ENCODE measurements at places on chromosomes 1 and 21.

DNA sequence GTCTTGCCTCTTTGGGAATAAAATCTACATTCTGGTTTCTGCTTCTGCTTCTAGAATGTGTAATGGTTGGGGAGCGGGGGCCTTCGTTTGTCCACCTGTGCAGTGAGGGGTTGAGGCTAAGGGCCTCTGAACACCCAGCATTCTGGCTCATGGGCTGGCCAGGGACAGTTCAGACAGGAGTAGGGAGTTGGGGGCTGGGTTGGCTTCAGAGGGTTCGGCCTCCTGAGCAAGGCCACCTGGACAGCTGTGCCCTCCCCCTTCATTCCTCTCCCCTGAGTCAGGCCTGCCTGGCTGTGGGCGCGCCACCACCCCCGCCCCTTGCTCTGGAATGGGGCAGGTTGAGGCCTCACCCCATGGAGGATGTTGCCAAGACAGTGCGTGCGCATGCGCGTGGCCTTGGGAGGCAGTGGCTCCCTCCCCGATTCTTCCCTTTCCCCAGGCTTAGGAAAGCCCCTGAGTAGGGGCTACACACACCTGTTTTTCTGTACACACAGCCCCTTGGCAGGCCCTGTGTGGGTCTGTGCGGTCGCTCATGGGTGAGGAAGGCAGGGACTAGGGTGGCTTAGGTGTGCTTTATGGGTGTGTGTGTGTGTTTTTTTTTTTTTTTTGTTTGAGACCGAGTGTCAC, 57.0 kb downstream of the YARS1 start:
- DNase-seq, result no peak

- DNase-seq, result no peak
Measured at GRCh38 chr1:164716992-164717703, 158.2 kb downstream of the PBX1 start.

- DNase-seq, result no peak
Measured at GRCh38 chr1:85847356-85847755, 139.1 kb upstream of the ZNHIT6 start.

DNA sequence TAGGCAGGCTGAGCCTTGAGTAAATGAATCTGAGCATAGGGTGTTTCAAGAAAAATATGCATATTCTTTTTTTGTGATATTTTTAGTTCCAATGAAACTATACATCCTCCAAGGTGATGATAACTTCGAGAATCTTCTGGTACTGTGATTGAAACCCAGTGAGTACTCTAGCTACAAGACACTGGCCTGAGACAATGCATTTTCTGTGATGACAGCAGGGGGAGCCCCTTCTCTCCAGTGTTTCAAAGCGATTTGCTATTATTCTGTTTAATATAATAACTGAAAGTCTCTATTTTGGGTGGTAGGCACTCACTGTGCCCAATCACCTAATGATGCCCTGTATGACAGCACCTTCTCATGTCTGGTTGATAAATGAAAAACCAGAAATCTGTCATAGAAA, 12.1 kb downstream of the IRF2BP2 start:
- DNase-seq, result peak; percentile 24

DNA sequence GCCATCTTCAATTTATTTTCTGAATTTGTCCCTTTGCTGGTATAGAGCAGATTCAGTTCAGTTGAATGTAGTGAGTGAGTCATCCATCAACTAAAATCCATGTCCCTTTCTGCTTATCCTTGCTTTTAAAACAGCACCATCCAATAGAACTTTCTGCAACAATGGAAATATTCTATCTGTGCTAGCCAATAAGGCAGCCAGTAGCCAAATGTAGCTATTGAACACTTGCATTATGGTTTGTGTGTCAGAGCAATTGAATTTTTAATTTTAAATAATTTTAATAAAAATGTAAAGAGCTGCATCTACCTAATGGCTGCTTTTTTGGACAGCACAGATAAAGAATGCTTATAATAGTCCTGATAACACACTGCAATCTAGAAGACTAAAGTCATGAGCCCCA, at the start of gene GJA9:
GJA9 (minus strand) TSS at position 101 of the 400 bp plus-strand sequence. CDS start 5,489 bp downstream, outside the sequence.
- DNase-seq, result no peak

- DNase-seq, result no peak
Measured at GRCh38 chr1:221083902-221084301, 204.7 kb downstream of the HLX start.

GRCh38 chr1:224640018-224640417, 23.9 kb downstream of the CNIH3 start:
- DNase-seq, result no peak

DNA sequence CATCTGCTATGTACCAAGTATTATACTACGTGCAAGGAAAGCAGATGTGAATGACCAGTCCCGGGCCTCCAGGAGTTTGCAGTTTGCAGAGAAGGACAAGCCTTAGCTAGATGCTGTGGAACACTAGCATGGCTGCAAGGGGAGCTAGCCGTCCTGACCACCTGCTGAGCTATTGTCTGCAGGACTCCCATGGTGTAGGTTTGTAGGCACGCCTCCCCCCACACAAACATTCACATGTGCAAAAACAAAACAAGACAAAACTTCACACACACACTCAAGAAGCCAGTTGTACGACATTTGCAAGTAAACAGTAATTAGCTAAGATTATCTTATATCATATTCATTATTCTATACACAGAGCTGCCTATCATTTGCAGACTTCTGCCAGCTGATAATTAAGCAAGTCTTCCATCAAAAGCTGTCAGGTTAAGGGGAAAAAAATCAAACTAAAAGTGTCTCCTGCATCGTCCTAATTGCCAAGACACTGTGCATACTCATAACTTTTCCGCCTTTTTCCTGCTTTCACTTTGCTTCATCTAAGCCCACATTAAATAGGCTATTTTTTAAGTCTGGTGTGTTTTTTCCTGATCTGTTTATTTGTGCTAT, 10.7 kb upstream of the HNRNPU start:
- DNase-seq, result peak; percentile 80

GRCh38 chr1:21956720-21957552, 19.8 kb upstream of the HSPG2 start:
- no peak for DNase-seq

DNA sequence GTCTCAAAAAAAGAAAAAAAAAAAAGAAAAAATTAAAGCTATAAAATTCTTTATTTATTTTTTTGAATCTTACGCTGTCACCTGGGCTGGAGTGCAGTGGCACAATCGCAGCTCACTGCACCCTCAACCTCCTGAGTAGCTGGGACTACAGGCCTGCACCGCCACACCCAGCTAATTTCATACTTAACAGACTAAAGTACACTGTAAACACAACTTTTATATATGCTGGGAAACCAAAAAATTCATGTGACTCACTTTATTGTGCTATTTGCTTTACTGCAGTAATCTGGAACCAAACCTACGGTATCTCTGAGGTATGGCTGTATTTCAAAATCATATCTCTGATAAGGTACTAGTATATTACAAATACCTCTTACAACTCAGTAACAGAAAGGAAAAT, 40.3 kb downstream of the HSF2BP start:
- no peak for DNase-seq

- no peak for DNase-seq
Measured at GRCh38 chr1:169724168-169724567, 9.7 kb downstream of the SELE start.

GRCh38 chr1:223609977-223610376, 55.5 kb downstream of the CAPN8 start:
- DNase-seq, result no peak

- no peak for DNase-seq
Measured at GRCh38 chr1:228044961-228045360, 37.5 kb upstream of the ARF1 start.

DNA sequence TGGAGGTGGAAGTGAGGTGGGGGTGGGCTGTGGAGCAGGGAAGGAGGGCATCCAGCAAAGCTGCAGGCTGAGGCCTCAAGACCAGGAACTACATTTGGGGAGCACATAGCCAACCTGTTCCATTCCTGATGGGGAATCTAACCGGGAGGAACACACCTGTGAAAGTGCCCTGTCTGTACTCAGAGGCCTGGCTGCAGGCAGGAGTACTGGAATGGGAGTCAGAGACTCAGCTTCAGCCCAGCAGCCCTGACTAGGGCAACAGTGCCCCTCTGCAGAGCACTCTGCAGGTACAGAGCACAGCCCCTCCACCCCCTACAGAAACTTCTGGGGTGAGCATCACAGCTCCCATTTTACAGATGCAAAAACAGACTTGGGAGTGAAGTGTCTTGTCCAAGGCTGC, 126.4 kb downstream of the DMRTB1 start:
- no peak for DNase-seq

- no peak for DNase-seq
Measured at GRCh38 chr1:44650159-44650831, 24.0 kb downstream of the TMEM53 start.

- no peak for DNase-seq
Measured at GRCh38 chr1:100391675-100392074, 39.4 kb downstream of the CDC14A start.

DNA sequence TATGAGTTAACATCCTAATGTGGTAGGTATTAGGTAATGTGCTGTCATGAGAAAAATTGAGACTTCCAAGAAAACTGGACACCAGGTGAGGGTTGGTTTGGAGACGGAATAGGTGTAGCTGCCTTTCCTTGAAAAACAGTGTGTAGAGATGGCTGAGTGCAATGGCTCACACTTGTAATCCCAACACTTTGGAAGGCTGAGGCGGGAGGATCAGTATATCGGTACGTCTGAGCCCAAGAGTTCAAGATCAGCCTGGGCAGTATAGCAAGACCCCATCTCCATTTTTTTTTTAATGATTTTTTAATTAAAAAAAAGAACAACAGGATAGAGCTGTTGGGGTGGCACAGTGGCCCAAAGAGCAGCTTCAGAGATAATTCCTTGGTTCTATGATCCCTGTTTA, 6.8 kb upstream of the PPP1R8 start:
- no peak for DNase-seq

- no peak for DNase-seq
Measured at GRCh38 chr1:3307359-3307758, 147.1 kb upstream of the ARHGEF16 start.

GRCh38 chr1:43452789-43453441, 816 bp downstream of the HYI start:
- peak; percentile 86 for DNase-seq

DNA sequence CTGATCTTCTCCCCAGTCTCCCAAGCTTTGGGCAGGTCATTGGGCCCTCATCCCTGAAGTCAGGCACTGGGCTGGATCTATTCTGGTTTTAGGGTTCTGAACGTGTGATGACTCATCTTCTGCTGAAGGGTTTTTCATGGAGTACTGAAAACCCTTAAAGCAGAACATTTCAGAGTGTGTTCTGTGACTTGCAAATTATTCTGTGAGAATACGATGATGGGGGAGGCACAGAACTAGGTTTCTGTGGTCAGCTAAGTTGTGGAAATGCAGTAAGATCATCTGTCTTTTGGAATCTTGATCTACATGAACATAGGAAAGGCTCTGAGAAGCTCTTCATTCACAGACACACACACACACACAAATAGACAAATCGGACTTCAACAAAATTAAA, 46.2 kb downstream of the NAV1 start:
- no peak for DNase-seq

DNA sequence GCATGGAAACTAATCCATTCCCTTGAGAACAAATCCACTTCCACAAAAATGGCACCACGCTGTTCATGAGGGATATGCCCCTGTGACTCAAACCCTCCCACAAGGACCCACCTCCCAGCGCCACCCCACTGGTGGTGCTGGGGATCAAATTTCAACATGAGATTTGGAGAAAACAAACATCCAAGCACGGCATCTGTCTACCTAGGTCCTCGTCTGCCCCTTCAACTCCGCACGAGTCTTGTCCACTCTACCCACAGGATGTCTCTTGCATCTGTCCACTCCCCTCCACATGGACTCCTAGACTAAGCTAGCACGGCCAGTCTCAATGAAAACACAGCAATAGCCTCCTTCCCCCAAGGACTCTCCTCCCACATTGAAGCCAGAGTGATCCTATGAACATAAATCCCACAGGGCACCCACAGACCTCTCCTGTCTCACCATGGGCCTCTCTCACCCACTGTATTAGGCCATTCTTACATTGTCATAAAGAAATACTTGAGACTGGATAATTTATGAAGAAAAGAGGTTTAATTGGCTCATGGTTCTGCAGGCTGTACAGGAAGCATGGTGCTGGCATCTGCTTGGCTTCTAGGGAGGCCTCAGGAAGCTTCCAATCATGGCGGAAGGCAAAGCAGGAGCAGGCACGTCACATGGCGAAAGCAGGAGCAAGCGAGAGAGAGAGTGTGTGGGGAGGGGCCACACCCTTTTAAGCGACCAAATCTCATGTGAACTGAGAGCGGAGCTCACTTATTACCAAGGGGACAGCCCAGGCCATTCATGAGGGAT, 101.4 kb downstream of the TOMM20 start:
- DNase-seq, result no peak

GRCh38 chr1:239765163-239765562, 326.5 kb upstream of the FMN2 start:
- DNase-seq, result no peak

- no peak for DNase-seq
Measured at GRCh38 chr1:152516082-152516481, 1.8 kb downstream of the CRCT1 start.

DNA sequence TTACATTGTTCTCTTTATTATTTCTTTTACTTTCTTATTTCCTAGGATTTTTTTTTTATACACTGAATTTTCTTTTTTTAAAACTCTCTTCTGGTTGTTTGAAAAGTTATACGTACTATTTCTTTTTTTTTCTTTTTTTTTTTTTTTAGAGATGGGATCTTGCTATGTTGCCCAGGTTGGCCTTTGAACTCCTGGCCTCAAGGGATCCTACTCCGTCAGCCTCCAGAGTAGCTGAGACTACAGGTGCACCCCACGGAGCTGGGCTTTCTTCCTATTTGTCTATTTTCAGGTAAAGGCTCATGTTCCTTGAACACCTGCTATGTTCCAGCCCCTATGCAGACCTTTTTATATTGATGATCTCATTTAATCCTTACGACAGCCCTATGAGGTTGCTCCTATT, 29.4 kb upstream of the DYRK1A start:
- no peak for DNase-seq

GRCh38 chr1:151289991-151290708, 8.1 kb downstream of the ZNF687 start:
- DNase-seq, result no peak

DNA sequence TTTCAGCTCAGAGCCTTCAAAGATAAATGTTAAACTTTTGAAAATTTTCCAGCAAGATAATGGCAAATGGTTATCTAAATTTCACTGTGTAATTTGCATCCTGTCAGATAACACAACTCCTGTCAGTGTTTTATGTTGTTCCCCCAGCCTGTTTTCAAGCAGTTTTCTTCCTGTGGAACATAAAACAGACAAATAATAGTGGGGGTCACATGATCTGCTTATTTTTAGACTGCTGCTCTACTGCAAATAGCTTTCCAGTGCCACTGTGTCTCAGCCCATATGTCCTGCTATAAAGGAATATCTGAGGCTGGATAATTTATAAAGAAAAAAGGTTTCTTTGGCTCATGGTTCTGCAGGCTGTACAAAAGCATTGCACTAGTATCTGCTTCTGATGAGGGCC, 32.2 kb downstream of the FMO3 start:
- no peak for DNase-seq
